ENCODE measurements at places on chromosomes 16 and 17. TPM values are rescaled to one million over a fixed set of nuclear protein-coding genes. Genes with fewer than 3 reads are reported as not detected.

Gene DYNLRB2
- 1.7 TPM for total RNA-seq

Gene FOXN1
- total RNA-seq: not detected

Gene CHRNE
- total RNA-seq: 0.56 TPM

Gene HBQ1
- 0.19 TPM for total RNA-seq

Gene OTOA
- under 0.01 TPM for total RNA-seq

Gene HOXB1
- total RNA-seq: not detected

Gene TBX2
- 64.0 TPM for total RNA-seq

Gene KRTAP9-8
- not detected for total RNA-seq

Gene PLA2G10
- not detected for total RNA-seq

Gene ASGR2
- total RNA-seq: not detected

Gene PERCC1
- not detected for total RNA-seq

Gene TXNDC17
- 132 TPM for total RNA-seq

Gene PMFBP1
- not detected for total RNA-seq

Gene PPP1R1B
- total RNA-seq: not detected

Gene ST6GALNAC1
- not detected for total RNA-seq

Gene DPEP2
- total RNA-seq: under 0.01 TPM

Gene ADORA2B
- total RNA-seq: 62.0 TPM

Gene SLC5A10
- not detected for total RNA-seq

Gene LGALS9B
- total RNA-seq: not detected

Gene CCL18
- total RNA-seq: not detected

Gene CTRB1
- total RNA-seq: not detected

Gene TAC4
- total RNA-seq: not detected

Gene EVPLL
- not detected for total RNA-seq

Gene FBXW10B
- total RNA-seq: under 0.01 TPM

Gene SECTM1
- total RNA-seq: 14.7 TPM

Gene KRT12
- not detected for total RNA-seq

Gene KRTAP4-7
- total RNA-seq: not detected

Gene CACNG3
- not detected for total RNA-seq

Gene SGSH
- 6.9 TPM for total RNA-seq

Gene ITGB3
- total RNA-seq: 81.9 TPM

Gene SGF29
- 7.1 TPM for total RNA-seq

Gene CCL16
- not detected for total RNA-seq

Gene NPIPB6
- total RNA-seq: under 0.01 TPM

Gene ZNF778
- total RNA-seq: 24.8 TPM

Gene CDRT15L2
- total RNA-seq: not detected

Gene NAGPA
- total RNA-seq: 9.4 TPM

Gene KRTAP3-1
- not detected for total RNA-seq

Gene ACE
- 1.2 TPM for total RNA-seq

Gene LRRC37A3
- 10.7 TPM for total RNA-seq

Gene CD68
- total RNA-seq: 7.5 TPM

Gene FAM171A2
- 4.8 TPM for total RNA-seq

Gene STH
- not detected for total RNA-seq

Gene RNF222
- total RNA-seq: not detected

Gene CRISPLD2
- total RNA-seq: 3.3 TPM

Gene GNGT2
- total RNA-seq: 0.56 TPM

Gene ADAD2
- total RNA-seq: not detected

Gene BOLA2
- 29.9 TPM for total RNA-seq

Gene PRSS36
- total RNA-seq: 0.85 TPM

Gene TMIGD1
- not detected for total RNA-seq

Gene MOSMO
- 10.7 TPM for total RNA-seq

Gene SARM1
- 7.5 TPM for total RNA-seq

Gene UTS2R
- not detected for total RNA-seq

Gene SMARCE1
- 53.6 TPM for total RNA-seq
